ENCODE measurements at places on chromosomes 11 and 22.

- DNase-seq, result no peak
Measured at GRCh38 chr22:37026325-37026724, 6.8 kb downstream of the MPST start.

DNA sequence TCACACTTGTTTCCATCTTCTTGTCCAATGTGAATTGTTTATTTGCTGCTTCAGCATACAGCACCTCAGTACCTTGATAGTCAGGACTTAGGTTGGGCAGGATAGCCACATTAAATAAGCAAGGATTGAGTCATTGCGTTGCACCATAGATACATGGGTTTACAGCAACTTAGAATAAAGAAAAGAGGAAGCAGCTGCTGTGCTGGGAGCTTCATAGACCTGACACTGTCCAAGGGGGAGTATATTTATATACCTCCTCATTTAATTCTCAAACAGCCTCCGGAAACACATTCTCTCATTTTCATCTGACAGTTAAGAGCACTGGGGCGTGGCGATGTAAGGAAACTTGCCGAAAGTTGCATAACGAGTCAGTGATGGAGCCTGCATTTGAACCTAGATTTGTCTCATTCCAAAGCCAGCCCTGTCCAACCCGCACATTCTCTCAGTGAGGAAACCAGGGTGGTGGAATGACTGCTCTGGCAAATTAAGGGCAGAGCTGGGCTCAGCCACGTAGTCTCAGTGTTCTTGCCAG is 42.2 kb downstream of the UBASH3B start:
- DNase-seq, result no peak

- no peak for DNase-seq
Measured at GRCh38 chr22:42365111-42365865, 66.9 kb downstream of the NFAM1 start.

DNA sequence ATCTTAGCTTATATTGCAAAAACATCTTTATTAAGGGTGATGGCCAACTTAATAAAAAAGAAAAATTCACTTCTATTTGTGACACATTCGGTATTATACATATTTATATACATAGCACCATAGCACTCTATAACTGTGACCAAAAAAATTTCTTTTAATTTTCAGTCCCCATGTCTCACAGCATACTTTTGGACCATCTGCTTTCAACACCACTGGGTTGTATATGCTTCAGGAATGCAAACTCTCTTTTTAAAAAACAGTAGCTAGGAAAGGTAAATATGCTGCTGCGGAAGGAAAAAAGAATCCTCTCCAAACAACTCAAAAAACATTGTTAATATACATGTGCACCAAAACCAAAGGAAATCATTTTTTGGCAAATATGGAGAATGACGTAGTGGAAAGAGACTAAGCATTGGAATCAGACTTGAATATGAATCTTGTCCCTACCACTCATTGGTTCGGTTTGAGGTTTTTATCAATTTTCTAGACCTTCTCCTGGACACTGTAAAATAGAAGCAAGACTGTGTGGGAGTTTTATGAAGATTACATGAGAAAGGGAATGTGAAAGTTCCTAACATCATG is 227.9 kb downstream of the BLID start:
- DNase-seq, result no peak

GRCh38 chr11:3674189-3674588 is 3.0 kb upstream of the CHRNA10 start:
- no peak for DNase-seq

DNA sequence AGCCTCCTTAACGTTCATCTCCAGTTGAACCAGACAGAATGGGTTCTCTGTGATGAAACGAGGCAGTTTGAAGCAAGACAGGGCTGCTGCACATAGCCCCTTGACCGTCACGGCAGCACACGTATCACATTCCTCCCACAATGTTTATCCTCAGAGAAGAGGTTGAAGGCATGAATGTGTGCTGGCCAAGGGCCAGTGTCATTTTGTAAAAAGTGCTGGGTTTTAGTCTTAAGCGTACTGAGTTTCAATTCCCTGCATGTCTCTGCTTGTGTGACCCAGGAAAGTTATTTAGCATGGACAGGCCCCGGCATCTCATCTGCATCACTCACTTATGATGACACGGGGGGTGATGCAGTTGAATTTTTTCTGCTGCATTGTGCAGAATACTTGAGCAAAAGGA is 31.6 kb downstream of the TTC12 start:
- DNase-seq, result no peak

Data from activated CD4-positive, alpha-beta T cell treated with anti-CD3 and anti-CD28 coated beads for 1 hour (primary cell).